ENCODE measurements at places on chromosomes 3 and 15. TPM values are rescaled to one million over a fixed set of nuclear protein-coding genes. Genes with fewer than 3 reads are reported as not detected.

DNA sequence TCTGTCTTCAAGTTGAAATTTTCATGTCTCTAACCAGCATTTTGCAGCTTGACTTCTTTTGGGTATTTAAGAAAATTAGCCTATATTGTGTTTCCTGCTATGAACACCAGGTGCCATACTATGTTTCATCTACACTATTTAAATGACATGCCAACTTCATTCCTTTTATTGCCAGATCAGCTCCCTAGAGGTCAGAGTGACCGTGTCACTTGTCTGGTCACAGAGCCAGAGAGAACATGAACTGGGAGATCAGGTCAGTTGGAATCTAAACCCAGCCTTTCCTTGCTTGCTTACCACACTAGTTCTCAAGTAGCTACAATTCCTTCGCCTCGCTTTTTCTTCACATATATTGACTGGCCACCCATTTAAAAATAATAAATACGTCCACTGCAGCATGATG, 87.6 kb downstream of the THBS1 start:
- no peak for DNase-seq
- H3K27me3 ChIP-seq: peaks cover 3% of the 10 kb centered on the region
- H3K36me3 ChIP-seq: no peaks in the 10 kb centered on the region
- no peak overlapping the region for H3K27ac ChIP-seq

DAZL gene
- total RNA-seq: not detected

DNA sequence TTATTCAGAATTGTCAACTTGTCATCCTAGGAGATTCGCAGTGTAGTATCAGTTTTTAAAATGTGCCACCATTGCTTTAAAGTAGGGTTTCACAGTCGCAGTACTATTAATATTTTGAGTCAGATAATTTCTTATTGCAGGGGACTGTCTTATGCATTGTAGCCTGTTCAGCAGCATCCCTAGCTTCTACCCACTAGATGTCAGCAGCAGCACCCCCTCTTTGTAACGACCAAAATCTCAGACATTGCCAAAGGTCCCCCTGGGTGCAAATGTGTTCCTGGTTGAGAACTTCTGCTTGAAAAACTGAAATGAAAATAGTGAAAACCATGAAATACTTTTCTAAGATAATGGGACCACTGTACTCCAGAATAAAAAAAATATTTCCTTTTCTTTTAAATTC, 474.8 kb downstream of the CNTN3 start:
- no peaks in the 10 kb centered on the region for H3K36me3 ChIP-seq
- H3K27ac ChIP-seq: no peak overlapping the region
- DNase-seq: no peak
- no peak overlapping the region for H3K4me3 ChIP-seq
- no peaks in the 10 kb centered on the region for H3K4me1 ChIP-seq
- H3K27me3 ChIP-seq: no peaks in the 10 kb centered on the region

- H3K4me3 ChIP-seq: no peak overlapping the region
- H3K4me1 ChIP-seq: no peaks in the 10 kb centered on the region
- no peaks in the 10 kb centered on the region for H3K36me3 ChIP-seq
- H3K27ac ChIP-seq: no peak overlapping the region
These were observed 75.8 kb upstream of the LIPC start for GRCh38 chr15:58355973-58356372.

Data from liver (tissue), 10 donors.